ENCODE measurements at places on chromosomes 2 and 18.

DNA sequence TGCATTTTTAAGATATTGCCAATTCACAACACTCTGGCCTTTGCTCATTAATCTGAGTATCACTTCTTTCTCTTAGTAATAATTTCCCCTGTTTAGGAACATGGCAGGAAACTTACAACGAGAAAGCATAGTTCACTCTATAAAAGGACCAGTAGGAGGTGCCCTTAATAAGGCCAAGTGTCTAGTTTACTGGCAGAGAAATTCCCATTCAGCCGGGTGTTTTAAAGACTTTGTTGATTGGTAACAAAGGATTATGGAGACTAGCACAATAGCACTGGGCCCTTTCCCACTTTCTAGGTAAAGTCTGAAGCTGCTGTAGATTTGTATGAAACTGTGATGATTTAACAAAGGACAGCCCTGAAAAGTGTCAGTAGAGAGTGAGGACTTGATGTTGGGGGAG lies 3.1 kb downstream of the DCC start:
- DNase-seq = no peak

- no peak for DNase-seq
Measured at GRCh38 chr18:4026542-4026941, 428.6 kb downstream of the DLGAP1 start.

DNA sequence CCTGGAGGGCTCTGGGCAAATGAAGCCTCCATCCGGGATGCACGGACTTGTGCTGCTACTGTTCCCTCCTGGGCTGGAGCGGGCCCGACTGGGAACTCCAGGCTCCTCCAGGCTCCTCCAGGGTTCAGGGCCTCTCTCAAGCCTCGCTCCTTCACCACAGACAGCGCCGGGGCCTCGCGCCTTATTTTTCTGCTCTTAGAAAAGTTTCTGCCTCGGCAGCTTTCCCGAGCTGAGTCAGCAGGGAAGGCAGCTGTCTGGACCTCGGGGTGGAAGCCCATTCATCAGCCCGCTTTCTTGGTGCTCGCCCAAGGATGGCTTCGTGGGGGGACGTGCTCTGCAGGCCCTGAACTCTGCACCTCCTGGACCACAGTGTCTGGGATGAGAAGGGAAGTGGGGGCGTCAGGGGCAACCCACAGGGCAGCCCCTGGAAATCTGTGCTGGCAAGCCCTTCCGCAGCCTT lies 12.9 kb upstream of the TEX51 start:
- no peak for DNase-seq

DNA sequence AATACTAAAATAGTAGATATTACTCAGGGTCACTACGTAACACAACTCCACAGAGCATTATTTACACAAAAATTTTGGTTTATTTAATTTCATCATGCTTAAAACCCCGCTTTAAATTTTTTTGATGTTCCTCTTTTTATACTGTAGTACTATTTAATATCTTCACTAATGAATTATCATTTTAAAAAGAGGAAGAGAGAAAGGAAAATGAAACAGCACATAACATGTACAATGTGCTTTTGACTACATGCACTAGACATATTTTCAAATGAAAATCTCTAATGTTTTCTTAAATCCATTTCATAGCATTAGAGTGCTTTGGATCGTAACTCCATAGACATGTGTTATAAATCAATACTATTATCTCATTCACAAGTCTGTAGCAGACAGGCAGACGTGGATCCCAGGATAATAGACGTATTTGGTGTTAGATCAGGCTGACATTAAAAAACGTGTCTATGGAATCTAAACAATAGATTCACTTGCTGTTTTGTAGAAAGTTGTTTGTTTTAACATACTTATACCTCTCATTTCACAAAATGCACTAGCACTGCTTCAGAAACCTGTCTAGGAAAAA lies 897.0 kb downstream of the CPS1 start:
- no peak for DNase-seq

DNA sequence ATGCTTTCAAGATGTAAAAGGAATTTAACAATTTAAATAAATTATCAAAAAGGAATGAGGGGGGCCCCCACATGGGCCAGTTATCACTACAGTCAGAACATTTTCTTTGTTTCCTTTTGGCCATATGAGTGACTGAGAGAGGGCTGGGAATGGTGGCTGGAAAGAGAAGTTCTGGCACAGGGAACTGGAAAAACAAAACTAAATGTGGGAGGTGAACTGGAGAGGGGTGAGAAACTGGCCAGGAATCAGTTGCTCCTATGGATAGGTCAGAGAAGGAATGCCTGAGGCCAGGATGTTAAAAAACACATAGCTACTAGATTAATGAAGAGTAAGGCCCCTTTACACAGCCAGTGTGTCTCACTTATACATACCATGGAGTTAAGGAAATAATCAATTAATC lies 121.0 kb downstream of the RBMS1 start:
- no peak for DNase-seq

DNA sequence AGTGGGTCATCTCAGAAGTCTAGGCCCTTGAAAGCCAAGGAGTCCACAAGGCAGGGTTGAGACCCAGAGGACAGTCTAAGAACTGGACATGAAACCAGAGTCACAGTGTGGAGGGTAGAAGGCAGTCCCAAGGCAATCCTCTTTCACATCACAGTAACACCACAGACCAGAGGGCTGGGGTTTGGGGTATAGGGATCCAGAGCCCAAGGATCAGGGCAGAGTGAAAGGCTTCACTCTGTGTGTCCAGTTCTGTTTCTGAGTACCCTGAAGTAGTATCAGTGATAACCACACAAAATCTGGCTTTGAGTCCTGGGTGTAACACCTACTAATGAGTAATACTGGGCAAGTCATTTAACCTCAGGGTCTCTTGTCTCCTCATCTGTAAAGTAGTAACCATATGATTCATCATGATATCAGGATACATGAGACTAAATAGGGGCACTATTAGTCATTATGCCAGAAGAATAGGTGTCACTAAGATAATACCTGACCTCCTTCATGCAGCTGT lies 91.0 kb downstream of the ICA1L start:
- DNase-seq = no peak

GRCh38 chr2:69196327-69197117 lies 183.5 kb downstream of the ANTXR1 start:
- DNase-seq = no peak

DNA sequence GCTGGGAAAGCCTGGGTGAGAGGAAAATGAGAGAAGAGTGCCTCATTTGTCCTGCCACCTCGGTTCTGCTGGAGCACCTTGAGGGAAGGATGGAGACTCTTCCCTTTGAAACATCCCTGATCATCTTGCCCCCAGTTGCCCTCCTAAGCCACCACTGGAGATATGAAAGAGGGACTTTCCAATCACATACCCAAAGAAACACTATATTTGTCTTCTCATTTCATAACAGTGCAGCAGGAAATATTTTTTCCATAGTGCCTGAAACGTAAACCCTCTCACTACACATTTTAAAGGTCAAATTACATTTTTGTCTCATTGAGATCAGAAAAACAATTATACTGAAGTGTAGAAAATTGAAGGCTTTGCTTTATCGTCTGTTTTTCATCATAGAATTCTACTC lies 63.3 kb downstream of the KCTD18 start:
- no peak for DNase-seq

DNA sequence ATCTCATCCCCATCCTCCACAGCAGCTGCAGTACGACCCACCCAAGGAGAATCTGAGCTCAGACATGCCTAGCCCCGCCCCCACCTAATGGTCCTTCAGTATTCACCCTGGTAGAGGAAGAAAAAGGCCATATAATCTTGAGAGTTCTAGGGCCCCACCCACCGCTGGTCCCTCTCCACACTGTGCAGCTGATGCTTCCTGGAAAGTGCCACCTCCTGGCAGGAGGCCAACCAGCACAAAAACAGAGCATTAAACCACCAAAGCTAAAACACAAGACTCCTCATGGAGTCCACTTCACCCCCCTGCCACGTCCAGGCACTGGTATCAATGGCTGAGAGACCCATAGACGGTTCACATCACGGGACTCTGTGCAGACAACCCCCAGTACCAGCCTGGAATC lies 40.7 kb downstream of the MC4R start:
- no peak for DNase-seq

DNA sequence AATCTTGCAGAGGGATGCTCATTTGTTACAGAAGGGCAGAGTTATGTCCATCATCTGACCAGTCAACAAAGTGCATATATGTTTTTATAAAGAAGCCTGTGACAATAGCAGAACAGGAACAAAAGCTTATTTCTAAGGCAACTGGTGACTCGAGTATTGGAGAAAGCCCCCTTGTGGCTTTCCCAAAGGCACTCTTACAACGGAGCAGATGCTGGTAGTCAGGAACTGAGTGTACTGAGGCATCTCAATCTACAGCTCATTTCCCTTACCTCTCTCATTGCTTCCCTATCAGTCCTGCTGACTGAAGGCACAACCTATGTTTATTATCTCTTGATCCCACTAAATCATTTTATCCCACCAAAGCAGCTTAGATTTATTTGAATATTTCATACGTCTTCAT lies 557.1 kb upstream of the CHAC2 start:
- DNase-seq = no peak

GRCh38 chr2:217996361-217996760 lies 6.4 kb downstream of the TNS1 start:
- DNase-seq = no peak

- no peak for DNase-seq
Measured at GRCh38 chr2:99691926-99692325, 202.1 kb upstream of the REV1 start.

DNA sequence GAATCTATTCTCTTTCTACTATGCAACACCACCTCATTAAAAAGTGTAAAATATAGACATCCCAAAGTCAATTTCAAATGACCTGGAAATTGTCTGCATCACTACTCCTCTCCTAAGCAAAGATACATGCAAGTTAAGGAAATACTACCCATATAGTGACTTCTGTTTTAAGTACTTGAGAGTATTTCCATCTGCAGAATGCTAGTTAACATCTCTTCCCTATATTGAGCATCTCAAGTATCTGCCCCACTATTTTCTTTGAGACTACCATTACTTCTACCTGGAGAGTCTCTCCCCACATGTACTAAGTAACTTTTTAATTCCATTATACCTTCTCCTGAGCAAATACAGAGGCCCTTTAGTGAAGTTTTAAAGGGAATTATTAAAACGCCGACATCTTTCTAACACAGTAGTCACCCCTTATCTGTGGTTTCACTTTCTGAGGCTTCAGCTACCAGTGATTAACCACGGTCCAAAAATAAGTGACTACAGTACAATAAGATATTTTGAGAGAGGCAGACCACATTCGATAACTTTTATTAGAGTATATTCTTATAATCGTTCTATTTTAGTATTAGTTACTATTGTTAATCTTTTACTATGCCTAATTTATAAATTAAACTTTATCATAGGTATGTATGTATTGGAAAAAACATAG lies 21.8 kb downstream of the CWC22 start:
- DNase-seq = no peak

GRCh38 chr18:374721-375168 lies 106.9 kb upstream of the THOC1 start:
- DNase-seq = no peak

DNA sequence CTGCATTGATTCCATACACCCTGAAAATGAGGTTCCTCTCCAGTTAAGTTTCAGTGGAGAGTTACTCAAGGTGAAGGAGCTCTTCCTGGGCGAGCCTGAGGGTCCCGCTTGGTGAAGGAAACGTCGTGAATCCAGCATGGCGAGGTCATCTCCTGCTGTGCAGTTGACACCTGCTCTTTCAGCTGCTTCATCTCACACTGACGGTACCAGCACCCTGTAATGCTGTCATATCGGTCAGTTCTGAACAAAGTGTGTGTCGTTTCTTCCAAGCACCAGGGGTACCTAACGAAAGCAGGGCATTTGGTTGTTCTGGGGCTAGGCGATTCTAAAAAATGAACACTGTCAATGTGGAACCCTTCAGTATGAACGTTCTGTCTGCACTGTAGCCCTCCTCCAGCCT lies 52.6 kb downstream of the ITGB1BP1 start:
- DNase-seq = no peak

DNA sequence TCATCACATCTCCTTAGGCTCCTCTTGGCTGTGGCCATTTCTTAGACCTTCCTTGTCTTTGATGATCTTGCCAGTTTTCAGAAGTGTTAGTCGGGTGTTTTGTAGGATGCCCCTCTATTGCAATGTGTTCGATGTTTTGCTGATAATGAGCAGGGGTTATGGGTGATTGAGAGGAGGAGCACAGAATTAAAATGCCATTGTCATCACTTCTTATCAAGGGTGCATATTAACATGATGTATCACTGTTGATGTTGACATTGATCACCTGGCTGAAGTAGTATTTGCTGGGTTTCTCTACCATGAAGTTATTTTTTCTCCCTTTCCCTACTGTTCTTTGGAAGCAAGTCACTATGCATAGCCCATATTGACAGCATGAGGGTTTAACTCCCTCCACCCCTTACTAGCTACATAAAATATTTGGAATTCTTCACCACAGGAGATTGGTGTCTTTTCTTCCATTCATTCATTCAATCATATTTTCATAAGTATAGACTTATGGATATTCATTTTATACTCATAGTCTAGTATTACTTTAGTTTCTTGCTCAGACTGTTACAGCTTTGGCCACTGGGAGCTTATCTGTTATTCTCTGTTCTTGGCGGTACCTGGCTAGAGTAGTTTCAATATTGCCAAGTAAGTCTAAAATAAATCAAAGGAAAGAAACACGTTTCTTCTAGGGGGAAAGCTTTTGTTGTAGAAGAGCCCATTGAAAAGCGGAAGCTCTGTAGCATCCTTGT lies 54.5 kb upstream of the TMEM87B start:
- no peak for DNase-seq

DNA sequence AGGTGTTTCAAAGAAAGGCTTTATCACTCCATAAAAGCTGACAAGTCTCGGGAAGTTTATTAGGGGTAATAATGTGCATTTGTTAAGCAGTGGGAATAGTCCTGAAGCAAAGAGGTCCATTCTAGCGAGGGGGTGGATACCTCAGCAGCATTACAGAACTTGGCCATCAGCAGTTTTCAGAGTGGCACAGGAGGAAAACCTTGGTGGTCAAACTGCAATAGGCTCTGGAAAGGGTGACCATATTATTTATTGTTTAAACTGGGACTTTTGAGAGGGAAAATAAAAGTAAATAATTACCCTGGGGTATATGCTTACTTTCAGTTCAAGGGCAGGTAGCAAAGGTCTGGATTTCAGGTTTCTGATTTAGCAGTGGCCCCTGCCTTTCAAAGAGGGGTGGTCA lies 115.5 kb upstream of the KLHL14 start:
- DNase-seq = no peak

Measured in SK-N-MC (cell line).